ENCODE measurements at places on chromosomes 11 and 22.

GRCh38 chr11:61114913-61115312 lies 12.6 kb downstream of the CD5 start:
- DNase-seq = no peak

- DNase-seq = peak; percentile 72
Observed at GRCh38 chr11:9015677-9016076, 11.9 kb upstream of the NRIP3 start.

- DNase-seq = no peak
Observed at GRCh38 chr11:92129811-92130210, 94.8 kb upstream of the FAT3 start.

DNA sequence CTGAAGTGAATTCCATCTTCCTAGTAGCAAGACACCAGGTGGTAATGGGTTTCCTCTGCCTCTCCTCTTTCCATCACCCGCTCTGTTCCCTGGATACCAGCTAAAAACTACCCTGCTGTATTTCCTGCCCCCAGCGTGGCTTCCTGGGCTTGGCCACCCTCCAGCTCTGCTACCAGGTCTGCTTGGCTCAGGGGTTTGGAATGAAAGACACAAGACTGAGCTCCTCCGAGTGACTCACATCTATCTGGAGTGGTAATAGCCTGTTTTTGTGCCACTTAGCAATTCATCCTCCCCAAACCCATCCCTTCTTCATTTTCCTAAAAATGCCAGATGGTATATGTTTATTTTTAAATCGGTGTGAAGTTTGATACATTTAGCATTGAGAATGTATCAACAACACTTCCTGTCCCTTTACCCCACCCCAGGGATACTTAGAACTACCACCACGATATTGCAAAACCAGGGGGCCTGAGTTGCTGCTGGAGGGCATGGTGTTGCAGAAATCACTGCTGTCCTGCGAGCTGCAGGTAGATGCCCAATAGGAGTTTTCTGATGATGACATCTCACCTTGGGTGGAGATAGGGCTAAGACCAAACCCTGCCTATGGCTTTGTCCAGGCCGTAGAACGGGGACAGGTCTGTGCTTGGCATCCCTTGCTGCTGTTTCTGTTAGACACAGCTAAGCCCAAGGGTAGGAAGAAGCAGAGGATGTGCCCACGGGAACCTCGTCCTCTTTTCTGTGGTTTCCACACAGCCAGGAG lies 7.5 kb upstream of the MICAL3 start:
- DNase-seq = no peak

DNA sequence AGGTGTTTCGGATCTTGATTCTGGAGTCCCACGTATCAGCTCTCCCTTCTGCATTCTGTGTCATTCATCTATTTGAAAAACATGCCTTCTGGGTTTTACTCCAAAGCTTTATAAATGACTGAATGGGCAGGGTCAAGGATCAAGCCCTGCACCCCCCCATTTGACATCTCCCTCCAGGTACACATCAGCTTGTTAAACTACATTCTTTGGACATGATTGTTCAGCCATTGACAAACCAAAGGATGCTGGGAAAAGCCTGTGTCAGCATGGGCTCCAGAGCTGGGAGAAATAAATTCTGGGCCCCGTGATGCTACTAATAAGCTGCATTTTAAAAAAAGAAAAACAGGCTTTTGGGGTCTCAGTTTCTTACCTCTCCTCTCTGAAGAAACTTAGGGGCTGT lies 103.7 kb downstream of the DSCAML1 start:
- no peak for DNase-seq

DNA sequence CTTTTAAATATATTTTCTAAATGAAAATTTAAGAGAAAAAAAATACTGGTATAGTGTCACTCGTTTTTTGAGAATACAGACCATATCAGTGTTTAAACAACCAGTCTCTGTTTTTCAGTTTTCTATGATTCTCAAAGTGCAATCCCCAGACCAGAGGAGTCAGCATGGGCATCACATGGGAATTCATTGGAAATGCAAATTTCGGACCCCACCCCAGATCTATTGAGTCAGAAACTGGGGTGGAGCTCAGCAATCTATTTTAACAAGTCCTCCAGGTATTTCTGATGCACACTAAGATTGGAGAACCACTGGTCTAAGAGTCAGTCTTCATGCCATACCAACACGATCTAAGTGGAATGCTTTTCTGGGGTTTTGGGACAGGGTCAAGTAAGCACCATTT lies 66.1 kb downstream of the FAR1 start:
- no peak for DNase-seq

DNA sequence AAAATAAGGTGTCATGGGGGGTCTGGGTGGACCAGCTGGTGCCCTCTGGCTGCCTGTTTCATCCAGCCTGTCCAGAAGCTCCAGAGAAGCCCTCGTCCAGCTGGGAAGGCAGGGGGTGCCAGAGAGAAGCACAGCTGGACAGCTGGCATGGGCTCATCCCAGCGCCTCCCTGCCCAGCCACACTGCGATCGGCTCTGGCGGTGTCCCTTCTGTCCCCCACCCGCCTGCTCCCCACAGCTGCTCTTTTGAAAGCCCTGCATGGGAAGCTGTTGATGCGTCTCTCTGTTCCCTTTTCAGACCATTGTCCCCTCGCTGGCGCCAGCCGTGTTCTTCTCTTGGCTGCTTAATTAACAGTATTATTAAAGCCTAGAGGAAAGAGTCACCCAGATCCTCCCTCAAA lies 86.5 kb downstream of the MN1 start:
- no peak for DNase-seq

DNA sequence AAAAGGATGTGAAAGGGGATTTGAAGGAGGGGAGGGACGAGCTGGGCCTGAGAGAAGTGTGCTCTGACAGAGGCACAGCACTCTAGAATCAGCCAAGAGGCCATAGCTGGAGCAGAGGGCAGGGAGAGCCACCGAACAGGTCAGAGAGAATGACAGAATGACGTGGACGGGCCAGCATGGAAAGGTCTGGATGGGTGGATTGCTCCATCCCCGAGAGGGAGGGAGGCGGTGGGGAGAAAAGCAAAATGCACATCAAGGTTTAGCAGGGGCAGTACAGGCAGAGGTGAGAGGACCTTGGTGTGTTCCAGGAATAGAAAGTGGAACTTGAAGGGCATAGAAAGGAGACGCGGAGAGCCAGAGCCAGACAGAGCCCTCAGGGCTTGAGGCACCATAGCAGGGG lies 6.9 kb downstream of the PMM1 start:
- no peak for DNase-seq

GRCh38 chr11:111455291-111456085 lies 56.7 kb downstream of the BTG4 start:
- no peak for DNase-seq

GRCh38 chr22:43298062-43298801 lies 44.9 kb downstream of the SCUBE1 start:
- DNase-seq = no peak

- DNase-seq = no peak
Observed at GRCh38 chr22:36806835-36807234, 10.0 kb downstream of the PVALB start.

- peak; percentile 55 for DNase-seq
Observed at GRCh38 chr11:92152245-92152644, 72.4 kb upstream of the FAT3 start.

GRCh38 chr11:134047586-134047999 lies 21.3 kb upstream of the JAM3 start:
- no peak for DNase-seq

DNA sequence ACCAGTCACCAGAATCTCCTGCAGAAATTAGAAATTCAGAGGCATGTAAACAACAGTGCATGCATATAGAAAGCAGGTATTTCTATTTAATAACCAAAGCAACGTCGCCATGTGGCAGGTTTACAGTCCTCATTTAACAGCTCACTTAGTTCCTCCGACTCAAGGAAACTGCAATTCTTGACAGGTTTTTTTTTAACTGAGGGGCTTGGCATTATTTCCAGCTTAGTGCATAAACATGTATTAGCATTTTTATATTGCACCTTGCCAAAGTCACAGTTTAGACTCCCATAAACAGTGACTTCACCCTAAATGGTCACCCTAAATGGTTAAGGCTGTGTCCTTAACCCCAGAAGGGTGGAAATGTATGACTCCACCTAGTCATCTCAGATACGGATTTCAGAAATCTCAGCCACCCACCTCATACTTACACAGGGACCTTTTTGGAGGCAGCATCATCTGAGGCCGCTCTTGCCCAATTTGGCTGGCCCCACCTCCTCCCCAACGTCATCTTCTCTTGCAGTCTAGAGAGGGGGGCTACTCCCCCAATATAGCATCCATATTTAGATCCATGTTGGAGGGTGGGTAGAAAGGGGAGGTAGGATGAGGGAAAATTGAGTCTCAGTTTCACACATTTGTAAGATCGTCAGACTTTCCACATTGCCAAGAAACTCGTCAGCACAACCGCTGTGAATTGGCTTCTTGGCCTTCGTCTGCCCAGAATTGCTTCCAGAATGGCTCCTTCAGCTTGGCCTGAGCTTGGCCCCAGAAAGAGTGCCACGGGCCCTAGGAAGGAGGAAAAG lies 31.8 kb upstream of the SLC35C1 start:
- no peak for DNase-seq

GRCh38 chr11:117582433-117582832 lies 214.6 kb downstream of the DSCAML1 start:
- DNase-seq = no peak

- peak; percentile 67 for DNase-seq
Observed at GRCh38 chr11:2151500-2152257, 9.3 kb downstream of the INS start.

DNA sequence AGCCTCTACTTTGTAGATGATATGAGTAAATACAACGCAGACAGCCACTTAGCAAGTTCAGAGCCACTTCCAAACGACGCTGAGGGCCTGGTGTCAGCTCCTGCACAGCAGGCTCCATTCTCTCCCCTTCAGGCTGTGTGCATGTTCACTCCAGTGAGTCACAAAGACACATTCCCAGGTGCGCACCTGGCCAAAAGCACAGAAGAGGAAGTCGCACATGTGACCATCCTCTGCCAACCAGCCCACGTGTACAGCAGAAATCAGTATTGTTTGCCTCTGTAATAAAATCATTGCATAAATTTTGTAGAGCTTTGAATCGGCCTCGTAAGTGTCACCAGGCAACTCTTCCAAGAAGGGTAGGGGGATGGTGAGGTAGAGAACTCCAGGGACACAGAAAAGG lies 19.5 kb upstream of the TPH1 start:
- no peak for DNase-seq

- no peak for DNase-seq
Observed at GRCh38 chr11:132200353-132200936, 830.0 kb downstream of the NTM start.

Measured in iPS DF 6.9 (cell line).